T-cell (primary cell): ENCODE measurements at places on chromosomes 4 and X. TPM values are rescaled to one million over a fixed set of nuclear protein-coding genes. Genes with fewer than 3 reads are reported as not detected.

Gene HEPH
- total RNA-seq: 0.15 TPM

Gene CYBB
- total RNA-seq: 1.8 TPM

Gene NMU
- not detected for total RNA-seq

Gene UCP1
- not detected for total RNA-seq

Gene PNMA3
- total RNA-seq: 15.2 TPM

DNA sequence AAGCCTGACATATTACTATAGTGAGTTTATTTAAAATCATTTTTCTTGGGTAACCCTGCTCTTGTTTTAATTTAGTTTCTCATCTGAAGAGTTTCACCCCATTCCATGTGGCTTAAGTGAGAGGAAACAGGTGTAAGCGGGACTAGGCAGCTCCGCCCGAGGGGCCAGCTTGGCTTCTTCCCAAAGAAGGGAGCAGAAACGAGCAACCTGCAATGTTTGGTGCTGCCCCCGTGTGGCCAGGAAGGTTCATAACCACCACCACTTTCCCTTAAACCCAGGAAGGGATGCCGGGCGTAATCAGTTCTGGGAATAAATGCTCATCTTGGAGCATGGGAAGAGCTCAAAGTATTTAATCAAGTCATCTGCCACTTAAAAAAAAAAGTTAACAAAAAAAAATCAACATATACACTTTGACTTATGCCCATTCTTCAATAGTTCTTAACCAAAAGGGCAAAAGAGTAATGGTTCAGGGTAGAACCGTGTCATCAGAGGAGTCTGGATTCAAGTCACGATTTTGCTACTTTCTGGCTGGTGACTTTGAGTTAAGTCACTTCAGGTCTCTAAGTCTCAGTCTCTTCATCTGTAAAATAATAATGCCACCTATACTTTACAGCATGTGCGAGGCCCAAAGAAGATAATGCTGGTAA lies 147.9 kb downstream of the NSUN7 start:
- DNase-seq: peak; percentile 20

DNA sequence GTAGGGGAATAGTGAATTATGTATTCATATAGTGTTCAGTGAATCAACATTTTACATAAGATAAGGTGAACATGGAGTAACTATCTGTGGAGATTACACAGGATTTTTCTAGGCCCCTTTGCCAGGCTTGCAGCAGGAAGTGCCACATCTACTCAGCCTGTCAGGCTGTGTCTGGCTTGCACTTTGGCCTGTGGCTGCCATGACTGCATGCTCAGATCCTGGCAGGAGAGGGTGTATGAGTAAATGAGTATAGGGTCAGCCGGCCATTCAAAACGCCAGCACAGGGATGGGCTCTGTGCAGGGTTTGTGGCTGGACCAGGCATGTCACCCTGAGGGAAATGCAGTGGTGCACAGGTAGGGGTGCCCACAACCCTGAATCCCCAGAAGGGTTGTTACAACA lies 51.9 kb downstream of the UBQLN2 start:
- DNase-seq: no peak

DNA sequence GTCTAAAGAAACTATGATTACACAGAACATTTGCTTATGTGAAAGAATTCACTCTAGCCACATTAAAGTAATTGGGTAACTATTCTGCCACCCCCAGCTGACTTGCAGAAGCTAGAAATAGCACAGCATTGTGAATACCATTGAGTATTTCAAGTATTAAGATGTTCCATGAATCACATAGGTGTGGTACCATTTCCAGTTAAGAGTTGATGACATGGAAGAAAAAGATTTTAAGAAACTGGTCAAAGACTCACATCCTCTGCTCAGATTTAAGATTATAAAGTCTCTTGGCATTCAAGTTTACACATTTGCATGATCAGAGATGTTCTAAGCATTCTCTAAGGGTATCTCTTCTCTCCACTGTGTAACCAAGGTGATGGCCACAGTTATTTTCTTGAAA lies 287.5 kb downstream of the CAMK2D start:
- no peak for DNase-seq

DNA sequence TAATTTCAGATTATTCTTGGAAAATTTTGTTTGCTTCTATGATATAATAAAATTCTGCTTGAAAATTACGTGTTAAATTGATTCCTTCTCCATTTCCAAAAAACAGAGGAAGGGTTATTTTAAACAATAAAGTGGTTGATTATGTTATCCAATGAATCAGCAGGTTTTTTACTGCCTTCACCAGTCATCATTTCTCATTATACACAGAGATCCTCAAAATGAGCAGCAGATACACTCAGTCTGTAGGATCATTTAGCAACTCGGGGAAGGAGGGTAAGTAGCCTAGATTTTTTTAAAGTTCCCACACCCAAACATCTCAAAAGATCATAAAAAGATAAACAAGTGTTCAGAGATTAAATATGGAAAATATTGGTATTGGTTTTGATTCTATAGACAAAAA lies 6.8 kb upstream of the TMEM144 start:
- DNase-seq: no peak

GRCh38 chr4:149403081-149403480 lies 412.6 kb downstream of the IQCM start:
- DNase-seq: no peak

- DNase-seq: no peak
These were observed 5.0 kb upstream of the GPR174 start for GRCh38 chrX:79139446-79139845.

GRCh38 chr4:175961604-175962003 lies 104.0 kb upstream of the WDR17 start:
- no peak for DNase-seq

DNA sequence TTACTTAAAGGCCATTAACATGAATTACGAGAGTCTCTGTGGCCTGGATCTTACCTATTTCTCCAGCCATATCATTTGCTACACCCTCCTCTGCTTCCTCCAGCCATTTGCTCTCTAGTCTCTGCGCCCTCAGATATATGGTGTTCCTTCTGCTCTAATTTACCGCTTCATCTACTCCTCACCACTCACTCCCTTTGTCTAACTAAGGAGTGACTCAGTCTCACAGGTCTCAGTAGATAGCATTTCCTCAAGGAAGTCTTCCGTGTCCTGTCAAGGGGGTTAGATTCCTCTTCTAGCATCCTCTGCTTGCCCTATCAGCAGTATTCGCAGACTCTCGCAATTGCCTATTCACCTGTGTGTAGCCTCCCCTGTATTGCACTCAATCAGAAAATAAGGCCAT lies 892.1 kb upstream of the INTU start:
- DNase-seq: no peak

DNA sequence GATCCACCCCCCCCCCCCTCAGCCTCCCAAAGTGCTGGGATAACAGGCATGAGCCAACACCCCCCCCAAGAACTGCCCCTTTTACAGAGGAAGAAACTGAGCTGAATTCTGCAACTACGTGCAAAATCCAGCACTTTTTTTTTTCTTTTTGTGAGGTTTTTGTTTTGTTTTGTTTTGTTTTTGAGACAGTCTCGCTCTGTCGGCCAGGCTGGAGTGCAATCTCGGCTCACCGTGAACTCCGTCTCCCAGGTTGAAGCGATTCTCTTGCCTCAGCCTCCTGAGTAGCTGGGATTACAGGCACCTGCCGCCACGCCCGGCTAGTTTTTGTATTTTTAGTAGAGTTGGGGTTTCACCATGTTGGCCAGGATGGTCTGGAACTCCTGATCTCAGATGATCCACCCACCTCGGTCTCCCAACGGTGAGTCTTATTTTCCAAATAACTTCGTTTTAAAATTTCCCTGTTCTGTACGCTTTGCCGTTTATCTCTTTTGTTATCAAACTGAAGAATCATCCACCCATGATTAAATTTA lies 4.9 kb downstream of the CRLF2 start:
- DNase-seq: no peak
